Neuronal stem cell (in vitro differentiated cells): ENCODE measurements at places on chromosomes 1 and 21.

DNA sequence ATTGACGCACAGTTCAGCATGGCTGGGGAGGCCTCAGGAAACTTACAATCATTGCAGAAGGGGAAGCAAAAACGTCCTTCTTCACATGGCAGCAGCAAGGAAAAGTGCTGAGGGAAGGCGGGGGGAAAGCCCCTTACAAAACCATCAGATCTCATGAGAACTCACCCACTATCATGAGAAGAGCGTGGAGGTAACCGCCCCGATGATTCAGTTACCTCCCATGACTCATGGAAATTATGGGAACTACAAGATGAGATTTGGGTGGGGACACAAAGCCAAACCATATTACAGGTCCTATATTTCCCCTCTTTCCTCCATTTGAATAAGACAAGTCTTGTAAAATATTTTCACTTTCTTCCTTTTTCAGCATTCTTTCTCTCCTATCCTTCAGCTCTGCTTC, 7.7 kb upstream of the TTLL7 start:
- DNase-seq = no peak
- no peaks in the 10 kb centered on the region for H3K4me1 ChIP-seq
- H3K4me3 ChIP-seq = no peak overlapping the region
- H3K36me3 ChIP-seq = no peaks in the 10 kb centered on the region

DNA sequence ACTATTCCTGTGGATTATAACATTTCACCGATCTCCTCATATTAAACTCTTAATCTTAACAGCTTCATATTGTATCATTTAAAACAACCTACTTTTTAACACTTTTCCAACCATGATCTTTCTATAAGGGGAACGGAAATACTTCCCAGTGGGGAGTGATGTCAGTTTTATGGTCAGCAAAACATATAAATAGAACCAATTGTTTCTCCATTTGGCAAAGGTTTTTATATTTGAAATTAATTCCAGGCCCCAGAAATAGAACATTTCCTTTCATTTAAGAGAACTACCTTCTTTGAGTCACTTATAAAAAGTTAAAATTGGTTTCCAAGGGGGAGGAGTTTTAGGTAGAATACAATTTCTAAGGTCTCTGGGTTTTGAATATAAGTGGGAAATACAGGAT, 189.6 kb downstream of the TGFBR3 start:
- no peak overlapping the region for H3K4me3 ChIP-seq
- H3K4me1 ChIP-seq = peaks cover 8% of the 10 kb centered on the region
- H3K27ac ChIP-seq = no peak overlapping the region
- no peaks in the 10 kb centered on the region for H3K36me3 ChIP-seq
- no peaks in the 10 kb centered on the region for H3K27me3 ChIP-seq

DNA sequence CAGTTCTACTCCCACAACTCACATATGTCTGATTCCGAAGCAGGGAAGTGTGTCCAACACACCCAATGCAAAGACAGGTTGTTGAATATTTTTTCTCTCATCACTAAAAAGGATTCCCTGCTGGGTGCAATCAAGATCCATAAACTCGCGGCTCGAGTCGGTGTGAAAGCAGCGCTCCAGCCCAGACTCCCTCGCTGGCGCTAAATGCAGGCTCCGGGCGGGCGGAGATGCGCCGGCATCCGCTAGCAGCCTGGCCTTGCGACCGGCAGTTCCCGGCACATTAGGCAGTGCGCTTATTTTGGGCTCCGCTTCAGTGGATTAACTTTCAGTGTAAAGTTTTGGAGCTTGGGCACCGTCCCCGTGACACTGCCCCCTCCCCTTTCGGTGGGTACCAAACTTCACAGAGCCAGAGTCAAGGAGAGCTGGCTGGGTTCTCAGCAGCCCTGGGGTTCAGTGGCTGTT, 87.7 kb upstream of the POU3F1 start:
- no peak for DNase-seq
- H3K36me3 ChIP-seq = no peaks in the 10 kb centered on the region
- H3K4me3 ChIP-seq = no peak overlapping the region
- peaks cover 47% of the 10 kb centered on the region for H3K4me1 ChIP-seq

DNA sequence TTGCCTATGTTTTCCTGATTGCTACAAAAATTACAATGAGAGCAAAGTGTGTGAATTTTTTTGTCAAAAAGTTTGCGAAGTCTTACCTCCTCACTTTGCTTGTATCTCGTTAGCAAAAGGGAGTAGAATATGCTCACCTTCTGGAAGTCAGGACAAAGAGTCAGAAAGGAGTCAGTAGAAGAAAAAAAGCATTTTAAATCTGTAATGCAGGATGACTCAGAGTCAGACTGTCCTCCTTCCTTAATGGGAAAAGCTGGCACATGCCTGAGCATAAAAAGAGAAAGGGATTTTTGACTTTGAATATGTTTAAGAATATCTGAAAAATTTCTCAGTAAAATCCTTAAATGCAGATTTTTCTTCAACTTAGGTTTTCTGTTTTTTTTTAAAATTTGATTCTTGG, 14.2 kb upstream of the VN1R5 start:
- H3K27me3 ChIP-seq = no peaks in the 10 kb centered on the region
- no peak overlapping the region for H3K27ac ChIP-seq
- DNase-seq = no peak
- no peaks in the 10 kb centered on the region for H3K4me1 ChIP-seq

DNA sequence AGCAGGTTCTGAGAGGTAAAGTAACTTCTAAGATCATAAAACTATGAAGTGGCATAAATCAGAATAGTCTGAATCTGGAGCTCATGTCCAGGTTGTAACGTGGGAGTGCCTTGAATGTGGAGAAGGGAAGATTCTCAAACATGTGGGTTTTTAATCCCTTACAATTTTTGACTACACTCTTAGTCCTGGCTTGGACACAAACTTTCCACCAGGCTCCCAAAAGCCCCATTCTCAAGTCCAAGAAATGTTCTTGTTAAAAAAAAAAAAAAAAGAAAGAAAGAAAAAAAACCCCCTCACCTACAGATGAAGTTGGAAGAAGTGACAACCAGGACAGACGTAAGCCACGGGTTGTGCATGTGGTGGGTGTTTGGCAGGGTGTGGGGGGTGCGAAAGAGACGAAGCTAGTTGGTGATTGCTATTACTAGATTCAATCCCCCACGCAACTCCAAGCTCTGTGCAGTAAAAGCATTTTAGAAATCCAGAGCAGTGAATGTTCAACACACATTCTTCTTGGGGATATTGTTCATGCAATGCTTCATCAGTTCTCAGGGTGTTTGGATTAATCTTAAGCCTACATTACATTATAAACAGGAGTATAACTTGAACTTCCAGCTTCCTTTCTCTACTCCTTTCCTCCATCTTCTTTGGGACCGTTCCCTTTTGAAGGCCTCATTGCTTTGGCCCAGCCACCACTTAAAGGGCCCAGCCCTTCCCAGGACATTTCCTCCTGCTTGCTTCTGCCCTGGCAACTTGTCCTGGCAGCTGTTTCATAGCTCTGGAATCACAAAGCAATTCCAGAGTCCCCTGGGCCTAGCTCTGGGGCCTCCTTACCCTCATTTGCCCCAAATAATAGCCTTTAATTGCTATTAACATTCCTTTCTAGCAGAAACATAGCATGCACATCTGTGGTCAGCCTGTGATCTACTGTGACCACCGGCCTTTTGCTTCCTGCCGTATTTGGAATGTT, 41.8 kb downstream of the PHC2 start:
- peaks cover 35% of the 10 kb centered on the region for H3K4me1 ChIP-seq
- no peak for DNase-seq
- H3K4me3 ChIP-seq = no peak overlapping the region
- no peaks in the 10 kb centered on the region for H3K36me3 ChIP-seq
- H3K27ac ChIP-seq = no peak overlapping the region
- H3K27me3 ChIP-seq = no peaks in the 10 kb centered on the region

- H3K4me1 ChIP-seq = no peaks in the 10 kb centered on the region
- H3K4me3 ChIP-seq = no peak overlapping the region
- H3K27me3 ChIP-seq = no peaks in the 10 kb centered on the region
- no peak for DNase-seq
- peaks cover 12% of the 10 kb centered on the region for H3K36me3 ChIP-seq
Observed at GRCh38 chr1:115666702-115667101, 24.9 kb downstream of the VANGL1 start.
